MM.1S (cell line): ENCODE measurements at places on chromosomes 7 and 10.

DNA sequence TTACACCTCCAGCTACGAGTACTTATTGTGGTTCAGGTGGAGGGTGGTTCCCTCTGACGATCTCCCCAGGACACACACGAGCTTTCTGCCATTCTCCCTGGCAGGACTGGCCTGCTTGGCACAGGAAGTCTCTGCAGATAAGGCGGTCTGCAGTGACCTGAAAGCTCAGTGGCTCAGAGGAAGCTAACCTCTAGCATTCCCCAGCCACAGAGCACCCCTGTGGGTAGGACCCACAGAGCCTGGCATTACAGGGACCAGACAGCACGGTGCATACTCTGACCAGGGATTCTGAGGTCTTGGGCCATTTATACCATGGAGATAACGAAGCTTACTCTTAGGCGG, 1.9 kb upstream of the GPR146 start:
- H3K4me3 ChIP-seq = no peak overlapping the region
- no peak for DNase-seq
- H3K4me1 ChIP-seq = peaks cover 15% of the 10 kb centered on the region; the same call in 1 of the 2 replicates
- no peaks in the 10 kb centered on the region for H3K36me3 ChIP-seq

- no peaks in the 10 kb centered on the region for H3K36me3 ChIP-seq
- DNase-seq = no peak
- H3K4me3 ChIP-seq = no peak overlapping the region
- H3K27me3 ChIP-seq = no peaks in the 10 kb centered on the region
- H3K27ac ChIP-seq = no peak overlapping the region
Observed at GRCh38 chr10:58971796-58972491, 204.5 kb upstream of the PHYHIPL start.

DNA sequence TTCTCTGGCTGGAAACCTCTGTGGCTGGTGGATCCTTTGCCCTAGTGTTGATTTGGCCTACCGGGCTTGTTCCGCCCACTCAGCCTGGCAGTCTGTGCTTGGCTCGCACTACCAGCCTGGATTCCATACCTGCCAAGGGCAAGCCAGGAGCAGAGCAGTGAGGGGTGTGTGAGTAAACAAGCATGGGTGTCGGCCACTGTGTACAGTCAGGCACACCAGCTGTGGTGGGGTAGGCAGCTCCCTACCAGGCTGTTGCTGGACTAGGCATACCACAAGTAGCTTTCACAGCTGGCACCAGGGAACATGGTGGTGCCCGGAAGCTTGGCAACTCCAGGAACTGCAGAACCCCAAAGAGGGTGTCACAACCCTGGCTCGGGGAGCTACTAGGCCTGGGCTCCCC, 942.9 kb upstream of the LRRN3 start:
- H3K4me1 ChIP-seq = no peaks in the 10 kb centered on the region
- no peaks in the 10 kb centered on the region for H3K27me3 ChIP-seq
- no peak overlapping the region for H3K27ac ChIP-seq
- DNase-seq = no peak

- no peaks in the 10 kb centered on the region for H3K36me3 ChIP-seq
- no peaks in the 10 kb centered on the region for H3K27me3 ChIP-seq
- no peak for DNase-seq
Observed at GRCh38 chr10:121594076-121594475, 4.2 kb downstream of the FGFR2 start.

- H3K36me3 ChIP-seq = peaks cover 4% of the 10 kb centered on the region; the same call in 1 of the 2 replicates
- no peak for DNase-seq
Observed at GRCh38 chr7:17844514-17845196, 95.6 kb downstream of the SNX13 start.

DNA sequence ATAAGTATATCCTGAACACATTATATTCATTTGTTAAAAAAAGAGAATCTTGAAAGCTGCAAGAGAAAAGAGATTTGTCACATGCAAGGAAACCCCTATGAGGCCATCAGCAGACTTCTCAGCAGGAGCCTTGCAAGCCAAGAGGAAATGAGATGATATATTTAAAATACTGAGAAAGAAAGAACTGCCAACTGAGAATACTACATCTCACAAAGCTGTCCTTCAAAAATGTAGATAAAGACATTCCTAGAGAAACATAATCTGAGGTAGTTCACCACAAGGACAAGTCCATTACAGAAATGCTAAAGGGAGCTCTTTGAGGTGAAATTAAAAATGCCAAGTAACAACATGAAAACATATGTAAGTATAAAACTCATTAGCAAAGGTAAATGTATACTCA, 224.4 kb upstream of the MBL2 start:
- no peak overlapping the region for H3K4me3 ChIP-seq
- no peak overlapping the region for H3K27ac ChIP-seq
- H3K27me3 ChIP-seq = no peaks in the 10 kb centered on the region
- no peak for DNase-seq

- no peak for DNase-seq
- H3K4me1 ChIP-seq = no peaks in the 10 kb centered on the region
- H3K4me3 ChIP-seq = no peak overlapping the region
- H3K36me3 ChIP-seq = no peaks in the 10 kb centered on the region
- H3K27me3 ChIP-seq = no peaks in the 10 kb centered on the region
Observed at GRCh38 chr7:149529136-149529718, 31.6 kb upstream of the ZNF746 start.

- H3K36me3 ChIP-seq = no peaks in the 10 kb centered on the region
- no peak for DNase-seq
- H3K4me3 ChIP-seq = no peak overlapping the region
- no peaks in the 10 kb centered on the region for H3K4me1 ChIP-seq
- H3K27ac ChIP-seq = no peak overlapping the region
Observed at GRCh38 chr10:120422457-120422856, 34.6 kb upstream of the PLPP4 start.

GRCh38 chr10:70085975-70086613, 33.4 kb downstream of the MACROH2A2 start:
- DNase-seq = no peak
- H3K4me1 ChIP-seq = no peaks in the 10 kb centered on the region
- H3K36me3 ChIP-seq = no peaks in the 10 kb centered on the region
- H3K27me3 ChIP-seq = no peaks in the 10 kb centered on the region

DNA sequence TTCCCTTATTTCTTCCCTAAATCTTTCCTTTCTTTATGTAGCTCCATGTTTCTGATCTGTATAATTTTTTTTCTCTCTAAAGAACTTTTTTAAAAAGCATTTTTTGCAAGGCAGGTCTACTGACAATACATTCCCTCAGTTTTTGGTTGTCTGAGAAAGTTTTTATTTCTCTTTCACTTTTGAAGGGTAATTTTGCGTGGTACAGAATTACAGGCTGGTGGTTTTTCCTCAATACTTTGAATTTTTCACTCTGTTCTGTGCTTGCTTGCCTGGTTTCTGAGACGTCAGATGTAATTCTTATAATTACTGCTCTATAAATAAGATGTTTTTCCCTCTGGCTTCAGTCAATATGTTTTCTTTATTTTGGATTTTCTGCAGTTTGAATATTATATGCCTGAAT, 205.4 kb upstream of the VSTM2A start:
- H3K36me3 ChIP-seq = no peaks in the 10 kb centered on the region
- no peaks in the 10 kb centered on the region for H3K4me1 ChIP-seq
- DNase-seq = peak; percentile 28

GRCh38 chr10:86252556-86252955, 114.0 kb downstream of the GRID1 start:
- DNase-seq = no peak
- no peaks in the 10 kb centered on the region for H3K27me3 ChIP-seq
- H3K27ac ChIP-seq = no peak overlapping the region
- no peak overlapping the region for H3K4me3 ChIP-seq
- H3K4me1 ChIP-seq = no peaks in the 10 kb centered on the region

DNA sequence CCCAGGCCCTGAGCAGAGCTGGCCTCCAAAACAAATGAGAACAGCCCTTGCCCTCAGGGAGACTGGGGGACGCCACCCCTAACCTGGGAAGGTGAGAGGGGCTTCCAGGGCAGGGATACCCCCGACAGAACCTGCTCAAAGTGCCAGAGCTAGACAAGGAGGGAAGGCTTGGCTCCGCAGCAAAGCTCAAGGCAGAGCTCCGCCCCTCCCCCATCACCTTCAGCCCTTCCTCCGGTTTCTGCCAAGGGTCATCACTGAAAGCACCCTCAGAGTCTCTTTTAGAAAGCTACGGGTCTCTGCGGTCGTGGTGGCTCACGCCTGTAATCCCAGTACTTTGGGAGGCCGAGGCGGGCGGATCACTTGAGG, 73.4 kb upstream of the CUX1 start:
- peaks cover 62% of the 10 kb centered on the region for H3K4me1 ChIP-seq
- H3K27ac ChIP-seq = peak overlapping the region; percentile 14; the same call in 1 of the 2 replicates
- peak overlapping the region; percentile 68 for H3K4me3 ChIP-seq
- H3K36me3 ChIP-seq = no peaks in the 10 kb centered on the region

DNA sequence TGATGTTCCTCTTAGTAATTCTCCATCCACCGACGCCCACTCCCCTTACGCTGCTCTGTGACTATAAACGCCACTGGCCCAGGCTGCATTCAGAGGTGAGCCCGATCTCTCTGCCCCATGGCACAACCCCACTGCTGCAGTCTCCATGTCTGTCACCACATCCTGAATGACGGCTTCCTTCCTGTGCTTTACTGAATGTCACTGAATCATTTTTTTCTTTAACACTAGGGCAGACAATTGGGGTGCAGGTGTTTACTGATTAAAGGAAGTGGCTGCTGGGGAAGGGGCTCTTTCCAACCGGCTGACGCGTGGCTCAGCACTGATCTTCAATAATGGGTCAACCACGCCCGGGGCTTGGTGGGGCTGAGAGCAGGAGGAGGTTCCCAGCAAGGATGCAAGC, 208.3 kb downstream of the USP6NL start:
- no peak for DNase-seq
- no peaks in the 10 kb centered on the region for H3K27me3 ChIP-seq
- H3K36me3 ChIP-seq = no peaks in the 10 kb centered on the region
- no peak overlapping the region for H3K27ac ChIP-seq
- no peak overlapping the region for H3K4me3 ChIP-seq

DNA sequence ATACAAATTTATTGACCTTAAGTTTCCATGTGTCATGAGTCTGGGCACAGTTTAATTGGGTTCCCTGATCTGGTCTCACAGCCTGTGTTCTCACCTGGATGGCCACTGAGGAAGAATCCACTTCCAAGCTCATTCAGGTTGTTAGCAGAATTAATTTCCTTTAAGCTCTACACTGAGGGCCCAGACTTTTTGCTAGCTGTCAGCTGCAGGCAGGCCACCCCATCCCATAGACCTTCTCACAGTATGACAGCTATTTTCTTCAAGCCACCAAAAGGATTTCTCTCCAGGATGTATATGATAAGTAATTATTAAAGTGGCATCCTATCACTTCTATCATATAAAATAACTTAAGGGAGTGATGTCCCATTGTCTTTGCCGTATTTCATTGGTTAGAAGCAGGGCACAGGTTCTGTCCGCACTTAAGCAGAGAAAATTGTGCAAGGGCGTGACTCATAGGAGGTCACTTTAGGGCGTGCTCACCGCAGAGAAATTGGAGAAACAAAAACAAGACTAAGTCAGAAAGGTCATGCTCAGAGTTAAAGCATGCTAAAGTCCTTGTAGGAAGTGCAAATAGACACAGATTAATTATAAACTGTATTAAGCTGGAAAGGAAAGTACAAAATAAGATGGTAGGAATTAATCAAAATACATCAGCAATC, 109.9 kb downstream of the AHR start:
- H3K36me3 ChIP-seq = no peaks in the 10 kb centered on the region
- no peak overlapping the region for H3K27ac ChIP-seq
- DNase-seq = no peak
- H3K27me3 ChIP-seq = no peaks in the 10 kb centered on the region

- DNase-seq = no peak
- H3K4me3 ChIP-seq = no peak overlapping the region
- H3K27me3 ChIP-seq = no peaks in the 10 kb centered on the region
- H3K27ac ChIP-seq = no peak overlapping the region
- H3K36me3 ChIP-seq = no peaks in the 10 kb centered on the region
Observed at GRCh38 chr10:14489522-14490177, 158.9 kb upstream of the FRMD4A start.

DNA sequence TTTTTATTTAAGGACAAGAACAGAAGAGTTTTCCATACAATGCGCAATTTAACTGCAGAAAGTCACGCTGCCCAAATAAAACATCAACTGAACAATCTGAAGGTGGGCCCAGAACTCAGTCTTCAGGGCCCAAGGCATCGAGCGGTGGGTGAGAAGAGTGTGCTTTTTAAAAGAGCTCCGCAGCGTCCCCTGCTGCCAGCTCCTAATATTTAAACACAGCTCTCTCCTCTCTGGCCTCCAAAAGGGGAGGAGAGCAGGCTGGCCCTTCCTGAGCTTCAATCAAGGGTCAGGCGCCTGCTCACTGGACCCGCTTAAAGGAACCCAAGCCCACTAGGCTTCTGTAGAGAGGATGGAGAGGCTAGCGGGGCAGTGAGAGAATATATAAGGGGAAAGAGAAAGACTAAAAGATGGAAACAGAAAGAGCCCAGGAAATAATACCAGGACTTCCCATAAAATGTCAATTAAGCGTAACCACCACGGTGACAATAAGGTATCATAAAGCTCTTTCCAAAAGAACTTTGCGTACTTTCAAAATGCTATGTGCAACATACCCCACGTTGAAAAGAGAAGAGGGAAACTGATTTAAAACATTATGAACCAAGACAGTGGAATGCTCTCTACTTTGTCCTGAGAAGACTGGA, 2.8 kb downstream of the FAM53B start:
- peak; percentile 72 for DNase-seq
- H3K4me1 ChIP-seq = peaks cover 20% of the 10 kb centered on the region
- H3K4me3 ChIP-seq = peak overlapping the region; percentile 83; the same call in 1 of the 2 replicates
- H3K36me3 ChIP-seq = no peaks in the 10 kb centered on the region
- H3K27me3 ChIP-seq = no peaks in the 10 kb centered on the region

GRCh38 chr10:23100331-23101030, 5.1 kb downstream of the MSRB2 start:
- H3K27ac ChIP-seq = no peak overlapping the region
- H3K27me3 ChIP-seq = no peaks in the 10 kb centered on the region
- peaks cover 5% of the 10 kb centered on the region; the same call in 1 of the 2 replicates for H3K4me1 ChIP-seq
- H3K4me3 ChIP-seq = no peak overlapping the region

DNA sequence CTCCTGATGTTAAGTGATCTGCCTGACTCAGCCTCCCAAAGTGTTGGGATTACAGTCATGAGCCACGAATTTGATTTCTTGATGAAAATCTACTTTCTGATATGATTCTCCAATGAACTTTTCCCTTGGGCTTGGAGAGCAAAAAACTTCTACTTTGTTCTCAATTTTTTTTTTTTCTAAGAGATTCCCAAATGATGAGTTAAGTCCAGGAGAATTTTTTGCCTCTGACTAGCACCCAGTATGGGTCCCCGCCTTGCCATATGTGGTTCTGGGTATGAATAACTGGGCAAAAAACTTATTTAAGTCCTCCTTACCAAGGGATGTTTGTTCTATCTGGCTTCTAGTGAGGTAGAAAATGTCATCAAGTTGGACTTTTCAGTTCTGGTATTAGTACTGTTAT, 147.9 kb upstream of the LYZL1 start:
- DNase-seq = no peak
- no peaks in the 10 kb centered on the region for H3K27me3 ChIP-seq
- H3K27ac ChIP-seq = no peak overlapping the region
- no peak overlapping the region for H3K4me3 ChIP-seq
- no peaks in the 10 kb centered on the region for H3K4me1 ChIP-seq
